ENCODE measurements at places on chromosomes 5 and 9.

DNA sequence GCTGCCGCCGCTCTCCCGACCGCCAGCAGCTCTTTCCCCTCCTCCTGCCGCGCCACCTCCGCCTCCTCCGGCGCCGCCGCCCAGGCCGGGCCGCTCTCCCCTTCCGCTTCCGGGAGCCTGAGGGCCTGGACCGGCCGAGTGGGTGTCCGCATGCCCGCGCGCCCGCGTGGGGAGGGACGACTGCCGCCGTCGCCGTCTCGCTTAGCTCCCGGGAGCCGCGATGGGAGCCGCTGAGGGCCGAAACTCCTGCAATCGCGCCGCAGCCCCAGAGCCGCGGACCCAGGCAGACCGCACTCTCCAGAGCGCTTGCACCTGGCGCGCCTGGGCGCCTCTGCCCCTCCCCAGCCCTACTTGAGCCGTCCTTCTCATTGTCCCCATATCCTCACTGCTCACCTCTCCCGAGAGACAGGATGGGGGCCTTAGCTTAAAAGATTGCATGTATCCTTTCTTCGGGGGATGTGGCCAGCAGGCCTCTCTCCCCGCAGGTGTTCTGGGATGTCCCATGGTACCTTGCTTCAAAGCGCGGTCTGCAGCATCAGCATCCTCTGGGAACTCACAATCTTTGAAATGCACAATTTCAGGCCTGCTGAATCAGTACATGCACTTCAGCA is at the start of gene ZDHHC21:
TSS of gene ZDHHC21 (minus strand) at position 182 of the 611 bp plus-strand sequence. CDS start 19,092 bp downstream, outside the sequence.
- DNase-seq, result peak; percentile 67

DNA sequence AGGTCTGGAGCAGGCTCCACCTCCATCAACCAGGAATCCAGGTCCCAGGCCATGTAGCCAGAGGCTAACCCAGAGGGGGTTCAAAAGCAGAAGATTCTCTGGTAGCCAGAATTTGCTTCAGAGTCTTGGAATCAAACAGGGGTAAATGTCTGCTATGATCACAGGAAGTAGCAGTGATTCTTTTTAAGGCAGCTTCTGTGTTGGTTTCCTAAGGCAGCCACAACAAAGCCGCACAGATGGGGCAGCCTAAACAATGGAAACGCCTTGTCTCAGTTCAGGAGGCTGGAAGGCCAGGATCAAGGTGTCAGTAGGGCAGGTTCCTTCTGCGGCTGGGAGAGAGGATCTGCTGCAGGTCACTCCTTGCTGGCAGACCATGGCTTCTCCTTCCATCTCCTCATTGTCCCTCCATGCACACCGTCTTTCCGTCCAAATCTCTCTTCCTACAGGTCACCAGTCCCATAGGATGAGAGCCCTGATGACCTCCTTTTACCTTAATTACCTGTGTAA is 167.3 kb downstream of the ROR2 start:
- peak; percentile 45 for DNase-seq

- DNase-seq, result peak; percentile 55
Observed at GRCh38 chr9:8651846-8652215, 852.3 kb upstream of the DMAC1 start.

DNA sequence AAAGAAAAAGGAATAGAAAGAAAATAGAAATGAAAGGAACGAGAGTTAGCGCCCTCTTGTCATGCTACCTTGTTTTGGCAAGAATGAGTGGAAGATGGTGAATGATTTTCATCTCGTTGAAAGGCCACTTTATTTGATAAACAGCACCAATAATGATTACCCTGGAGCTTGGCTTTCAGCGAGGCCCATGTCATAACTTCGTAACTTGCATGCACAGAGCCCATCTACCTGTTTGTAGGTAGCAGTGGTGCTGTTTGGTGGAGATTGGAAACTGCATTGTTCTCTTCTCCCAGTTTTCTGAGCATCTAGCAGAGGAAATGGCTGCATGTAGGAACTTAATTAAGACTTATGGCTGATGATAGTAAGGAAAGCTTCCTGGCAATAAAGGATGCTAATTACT is 59.3 kb downstream of the NPR3 start:
- no peak for DNase-seq

DNA sequence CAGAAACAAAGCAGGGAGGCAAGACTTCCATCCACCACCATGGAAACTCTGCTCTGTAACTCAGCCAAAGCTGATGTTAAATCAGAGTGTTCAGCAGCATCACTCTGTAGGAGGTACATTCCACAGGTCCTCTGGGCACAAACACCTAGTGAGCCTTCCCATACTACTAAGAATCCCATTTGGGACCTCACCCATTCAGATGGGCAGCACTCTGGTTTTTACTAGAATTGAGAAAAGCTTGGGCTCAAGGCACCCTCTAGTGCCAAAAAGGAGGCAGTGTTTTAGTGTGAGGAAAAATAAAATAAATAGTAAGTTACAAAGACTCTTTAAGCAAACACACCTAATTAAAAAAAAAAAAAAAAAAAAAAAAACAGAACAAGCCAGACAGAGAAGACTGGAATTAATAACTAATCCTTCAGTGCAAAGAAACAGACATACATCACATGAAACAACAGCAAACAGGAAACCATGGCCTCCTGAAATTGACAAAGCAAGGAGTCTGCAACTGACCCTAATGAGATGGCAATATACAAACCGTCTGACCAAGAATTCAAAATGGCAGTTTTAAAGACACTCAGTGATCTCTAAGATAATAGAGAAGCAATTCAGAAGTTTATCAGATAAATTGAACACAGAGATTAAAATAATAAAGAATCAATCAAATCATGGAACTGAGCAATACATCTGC is 159.5 kb downstream of the GNA14 start:
- DNase-seq, result no peak

Measured in lung (tissue), 17 donors.